Activated CD4-positive, CD25-positive, alpha-beta regulatory T cell treated with anti-CD3 and anti-CD28 coated beads, Interleukin-2, amount 50 U/mL, for 24 hours (primary cell): ENCODE measurements at places on chromosomes 13 and 19.

GRCh38 chr13:79767126-79767525 is 286.2 kb downstream of the NDFIP2 start:
- ATAC-seq = no peak

DNA sequence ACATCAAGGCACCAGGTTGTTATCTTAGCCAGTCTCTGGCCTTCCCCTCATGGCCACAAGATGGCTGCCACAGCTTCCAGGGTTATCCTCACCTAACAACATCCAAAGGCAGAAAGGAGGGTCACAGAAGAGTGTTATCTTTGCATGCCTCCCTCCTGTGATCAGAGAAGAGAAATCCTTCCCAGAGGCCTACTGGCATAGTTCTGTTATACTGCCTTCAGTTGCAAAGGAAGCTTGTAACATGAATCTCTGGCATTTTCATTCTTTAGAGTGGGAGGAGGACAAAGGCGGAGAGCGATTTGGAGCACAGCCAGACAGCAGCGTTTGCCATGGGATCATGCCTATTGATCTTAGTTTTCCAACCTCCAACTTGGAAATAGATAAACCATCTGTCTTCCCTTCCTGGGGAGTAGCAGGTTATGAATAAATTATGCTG is 135.7 kb downstream of the DNAJC15 start:
- ATAC-seq = no peak

DNA sequence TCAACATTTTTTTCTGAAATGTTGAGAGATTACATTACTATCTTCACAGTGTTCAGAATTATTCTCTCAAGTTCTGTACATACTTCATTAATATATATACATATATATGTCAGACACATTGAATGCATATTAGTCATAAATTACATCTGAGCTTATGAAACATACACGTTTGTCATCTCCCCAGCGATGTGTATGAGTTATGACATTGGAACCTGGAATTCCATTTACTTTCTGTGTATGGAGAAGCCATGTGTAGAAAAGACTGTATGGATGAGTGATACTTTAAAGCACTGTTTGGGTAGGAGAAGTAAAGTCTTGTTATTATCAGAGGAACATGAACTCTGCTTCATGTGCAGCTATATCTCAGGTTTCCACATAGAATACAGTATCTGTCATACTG is 167.2 kb downstream of the FGF14 start:
- no peak for ATAC-seq

GRCh38 chr19:18905513-18906236 is 9.7 kb upstream of the CERS1 start:
- ATAC-seq = no peak

DNA sequence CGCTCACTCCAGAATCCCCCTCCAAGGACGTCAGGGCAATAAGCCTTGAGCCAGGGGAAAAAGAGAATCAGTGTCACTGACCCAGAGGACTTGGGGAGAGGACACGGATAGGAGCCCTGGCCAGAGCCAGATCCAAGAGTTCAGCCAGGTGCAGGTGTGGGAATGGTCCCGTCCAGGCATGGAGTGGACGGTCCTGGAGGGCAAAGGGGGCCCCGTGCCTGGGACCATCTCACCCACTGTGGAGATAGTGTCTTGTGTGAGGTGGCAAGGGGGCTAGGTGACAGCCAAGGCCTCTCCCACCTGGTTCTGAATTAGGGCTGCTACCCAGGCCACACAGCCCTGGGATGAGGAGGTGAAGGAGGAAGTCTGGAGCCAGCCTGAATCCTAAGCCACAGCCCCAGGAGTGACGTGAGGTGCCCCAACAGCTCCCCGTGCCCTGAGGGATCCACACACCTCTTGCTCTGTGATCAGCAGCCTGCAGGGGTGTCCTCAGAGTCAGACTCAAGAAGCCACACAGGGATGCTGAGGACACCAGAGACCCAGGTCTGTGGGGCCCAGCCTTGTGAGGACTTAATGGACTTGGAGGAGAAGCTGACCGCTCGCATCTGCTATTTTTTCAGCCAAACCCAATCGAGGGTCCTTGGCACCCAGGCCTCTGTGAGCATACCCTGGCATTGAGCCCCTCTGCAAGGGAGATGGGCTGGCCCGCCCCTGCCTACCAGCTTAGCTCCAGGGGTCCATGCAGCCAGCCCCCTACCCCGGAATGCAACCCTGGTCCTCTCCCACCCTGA is 16.4 kb upstream of the ZNF14 start:
- no peak for ATAC-seq

GRCh38 chr13:98142380-98143156 is at the start of gene FARP1:
FARP1 (plus strand) TSS chr13:98143094; CDS start chr13:98213243, 70,149 bp downstream.
- ATAC-seq = peak; percentile 39

DNA sequence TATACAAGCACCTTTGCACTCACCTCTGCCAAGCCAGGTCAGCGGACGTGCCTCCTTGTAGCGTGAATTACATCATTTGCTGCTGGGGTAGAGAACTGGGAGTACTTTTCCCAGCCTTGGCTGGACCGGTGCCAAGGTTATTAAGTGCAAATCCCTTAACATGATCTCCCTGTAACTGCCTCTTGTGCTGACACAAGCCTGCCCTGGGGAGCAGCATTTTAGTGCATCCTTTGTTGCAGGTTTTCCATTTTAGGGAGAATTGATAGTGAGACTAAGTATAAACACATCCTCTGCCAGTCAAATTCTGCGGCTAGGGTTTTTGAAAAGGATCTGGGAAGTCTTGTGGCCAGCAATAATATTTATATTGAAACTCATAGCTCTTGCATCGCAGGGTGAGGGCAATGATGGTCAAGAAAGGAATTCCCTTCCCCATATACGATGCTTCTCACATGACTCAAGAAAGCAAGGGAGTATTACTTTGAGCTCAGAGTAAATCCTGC is 32.7 kb upstream of the DCLK1 start:
- no peak for ATAC-seq

DNA sequence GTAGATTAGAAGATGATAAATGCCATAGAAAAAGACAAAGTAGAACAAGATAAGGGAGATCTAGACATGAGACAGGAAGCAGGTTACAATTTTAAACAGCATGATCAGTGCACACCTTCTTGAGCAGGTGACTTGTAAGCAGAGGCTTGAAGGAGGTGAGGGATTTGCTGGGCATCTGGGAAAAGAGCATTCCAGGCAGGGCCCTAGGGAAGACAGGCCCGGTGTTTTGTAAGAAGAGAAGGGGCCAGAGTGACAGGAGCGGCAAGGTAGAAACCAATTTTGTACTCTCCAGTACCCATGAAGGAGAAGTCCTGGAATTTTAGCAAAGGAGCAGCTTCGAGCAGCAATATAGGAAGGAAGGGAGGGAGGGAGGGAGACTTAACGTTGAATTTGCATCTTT is 296.5 kb downstream of the MZT1 start:
- no peak for ATAC-seq

DNA sequence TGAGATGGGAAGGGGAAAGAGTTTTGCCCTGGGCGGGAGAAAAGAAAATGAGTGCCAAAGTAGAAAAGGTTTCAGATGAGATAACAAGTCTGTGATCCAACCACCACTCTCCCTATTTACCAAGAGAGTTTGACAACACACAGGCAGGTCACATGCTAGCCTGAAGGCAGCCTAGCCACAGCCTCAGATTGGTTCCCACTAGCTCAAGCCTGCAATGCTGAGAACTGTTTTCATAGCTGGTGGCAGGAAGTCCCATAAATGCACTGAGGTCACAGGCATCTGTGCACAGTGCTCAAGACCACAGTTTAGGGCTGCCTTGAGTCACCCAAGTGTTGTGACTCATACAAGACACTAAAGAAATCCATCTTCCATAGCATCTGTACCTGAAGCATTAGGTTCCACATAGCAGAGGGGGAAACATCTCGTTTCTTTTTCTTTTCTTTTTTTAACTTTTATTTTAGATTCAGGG is 18.5 kb upstream of the POP4 start:
- peak; percentile 99 for ATAC-seq

DNA sequence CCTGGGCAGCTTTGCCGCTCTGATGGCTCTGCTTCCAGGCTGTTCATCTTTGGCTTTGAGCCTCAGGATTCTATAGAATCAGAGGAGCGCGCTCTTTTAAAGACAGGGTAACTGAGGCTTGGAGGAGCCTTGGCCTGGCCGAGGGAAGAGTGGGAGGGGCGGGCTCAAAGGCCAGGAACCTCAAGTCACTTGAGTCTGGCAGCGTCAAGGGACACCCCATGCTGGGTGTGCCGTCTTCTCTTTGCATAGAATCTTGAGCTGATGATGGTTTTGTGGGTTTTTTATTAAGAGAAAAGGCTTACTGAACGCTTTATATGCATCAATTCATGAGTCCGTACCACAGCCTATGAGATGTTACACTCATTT is 1.1 kb downstream of the PGLS start:
- ATAC-seq = no peak

GRCh38 chr13:74620711-74621110 is 486.5 kb upstream of the KLF12 start:
- ATAC-seq = no peak

- no peak for ATAC-seq
These were observed 15.4 kb upstream of the STK24 start for GRCh38 chr13:98592362-98592732.

DNA sequence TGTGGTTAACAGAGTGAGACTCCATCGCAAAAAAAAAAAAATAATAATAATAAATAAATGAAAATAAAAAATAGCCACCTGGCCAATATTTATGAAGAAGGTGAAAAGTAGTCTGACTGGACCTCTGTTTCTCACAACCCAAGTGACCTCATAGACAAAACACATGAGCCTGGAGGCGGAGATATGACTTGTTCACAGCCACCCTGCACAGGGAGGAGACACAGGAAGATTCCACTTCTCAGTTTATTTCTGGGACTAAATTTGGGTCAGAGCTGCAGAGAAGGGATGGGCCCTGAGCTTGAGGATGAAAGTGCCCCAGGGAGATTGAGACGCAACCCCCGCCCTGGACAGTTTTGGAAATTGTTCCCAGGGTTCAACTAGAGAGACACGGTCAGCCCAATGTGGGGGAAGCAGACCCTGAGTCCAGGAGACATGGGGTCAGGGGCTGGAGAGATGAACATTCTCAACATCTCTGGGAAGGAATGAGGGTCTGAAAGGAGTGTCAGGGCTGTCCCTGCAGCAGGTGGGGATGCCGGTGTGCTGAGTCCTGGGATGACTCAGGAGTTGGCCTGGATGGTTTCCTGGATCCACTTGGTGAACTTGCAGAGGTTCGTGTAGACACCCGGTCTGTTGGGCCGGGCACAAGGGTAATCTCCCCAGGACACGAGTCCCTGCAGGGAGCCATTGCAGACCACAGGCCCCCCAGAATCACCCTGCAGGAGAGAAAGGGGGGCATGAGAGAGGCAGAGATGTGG is 9.6 kb downstream of the KLK5 start:
- no peak for ATAC-seq

DNA sequence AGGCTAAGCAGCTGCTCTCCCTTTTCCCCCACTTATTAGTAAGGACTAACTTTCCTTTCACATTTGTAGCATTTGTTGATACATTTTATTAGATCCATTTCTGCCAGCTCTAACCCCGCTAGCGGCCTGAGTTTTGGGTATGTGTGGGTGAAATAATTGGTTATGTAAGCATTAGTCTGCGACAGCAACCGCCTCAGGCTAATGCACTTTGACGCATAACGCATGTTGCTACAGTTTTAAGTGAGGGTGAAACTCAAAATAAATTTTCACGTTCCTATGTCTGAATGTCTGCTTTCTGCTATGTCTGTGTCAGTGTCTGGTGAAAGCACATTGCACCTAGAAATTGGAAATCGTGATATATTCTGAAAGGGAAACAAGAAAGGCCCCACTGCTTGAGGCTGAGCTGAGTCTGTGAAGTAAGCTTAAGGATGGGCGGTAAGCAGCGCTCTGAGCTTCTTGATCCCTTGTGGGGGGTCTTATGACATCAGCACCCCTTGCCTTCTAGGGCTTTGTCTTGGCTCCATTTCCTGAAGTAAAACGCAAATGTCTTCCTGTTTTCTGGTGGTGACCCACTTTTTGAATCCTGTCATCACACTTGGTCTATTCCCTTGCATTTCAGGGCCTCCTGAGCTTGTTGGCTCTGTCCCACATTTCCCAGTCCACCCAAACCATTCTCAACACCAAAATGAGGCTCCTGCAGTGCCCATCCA is 648.3 kb upstream of the ARGLU1 start:
- no peak for ATAC-seq

DNA sequence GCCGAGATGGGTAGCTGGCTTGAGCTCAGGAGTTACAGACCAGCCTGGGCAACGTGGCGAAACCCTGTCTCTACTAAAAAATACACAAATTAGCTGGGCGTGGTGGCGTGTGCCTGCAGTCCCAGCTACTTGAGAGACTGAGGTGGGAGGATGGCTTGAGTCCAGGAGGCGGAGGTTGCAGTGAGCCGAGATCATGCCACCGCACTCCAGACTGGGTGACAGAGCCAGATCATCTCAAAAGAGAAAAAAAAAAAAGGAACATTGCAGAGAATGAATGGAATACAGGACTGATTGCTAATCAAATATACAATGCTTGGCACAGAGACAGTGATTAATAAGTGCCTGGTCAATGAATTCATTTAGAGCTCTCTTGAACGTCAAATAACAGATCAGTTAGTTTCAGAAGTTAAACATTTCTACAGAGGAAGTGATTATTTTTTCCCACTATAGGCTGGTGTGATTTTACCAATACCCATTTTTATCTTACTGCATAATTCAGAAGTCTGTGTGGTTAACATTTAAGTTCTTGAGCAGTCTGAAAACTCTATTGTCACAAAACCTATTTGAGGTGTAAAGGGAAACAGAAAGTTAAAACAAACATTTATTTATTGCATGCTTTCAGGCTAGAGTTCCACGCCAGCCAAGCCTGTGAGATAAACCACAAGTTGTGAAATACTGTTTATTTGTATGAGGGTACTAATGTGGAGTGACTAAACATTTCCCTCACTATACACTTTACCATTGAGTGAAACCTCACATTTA is 7.7 kb upstream of the TBC1D4 start:
- ATAC-seq = peak; percentile 77

GRCh38 chr13:29551214-29551613 is 44.3 kb downstream of the SLC7A1 start:
- ATAC-seq = no peak

- no peak for ATAC-seq
These were observed 789.8 kb upstream of the PCDH9 start for GRCh38 chr13:68019901-68020300.

GRCh38 chr13:89238496-89238895 is 1567.3 kb downstream of the SLITRK5 start:
- no peak for ATAC-seq

DNA sequence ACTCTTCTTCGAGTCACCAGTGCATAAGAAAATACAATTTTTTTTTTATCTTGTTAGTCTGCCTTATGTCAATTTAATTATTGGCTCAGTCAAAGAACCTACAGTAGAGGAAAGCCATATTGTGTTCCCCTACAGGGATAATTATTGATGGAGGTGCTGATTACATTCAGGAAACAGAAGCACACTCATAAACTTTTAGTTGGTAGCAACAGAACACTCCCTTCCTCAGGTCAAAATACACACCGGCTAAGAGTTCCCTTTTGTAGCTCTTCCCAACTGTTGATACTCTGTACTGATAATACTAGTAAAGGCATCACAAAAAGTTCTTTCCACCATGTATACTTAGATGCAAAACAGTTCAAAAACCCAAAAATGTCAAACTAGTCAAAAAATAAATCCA is 18.4 kb downstream of the FOXO1 start:
- ATAC-seq = no peak

- ATAC-seq = no peak
These were observed 39.0 kb upstream of the C13orf46 start for GRCh38 chr13:114012921-114013320.

- no peak for ATAC-seq
These were observed 1451.5 kb downstream of the EFNB2 start for GRCh38 chr13:105083992-105084391.

- ATAC-seq = no peak
These were observed at the start of gene CRX for GRCh38 chr19:47821460-47822020. CRX (plus strand) TSS chr19:47821937; CDS start chr19:47834444, 12,507 bp downstream.

GRCh38 chr19:46591254-46591653 is 9.9 kb upstream of the CALM3 start:
- ATAC-seq = no peak

- ATAC-seq = no peak
These were observed 2.7 kb downstream of the GPR183 start for GRCh38 chr13:99304541-99304940.
